Hematopoietic multipotent progenitor cell treated with erythropoietin and hydrocortisone succinate and interleukin-3 and kit ligand, for 6 days (in vitro differentiated cells): ENCODE measurements at places on chromosomes 3 and 15.

GRCh38 chr15:45259796-45260195 is 7.8 kb downstream of the SLC28A2 start:
- DNase-seq: peak; percentile 7

- DNase-seq: no peak
Measured at GRCh38 chr3:32886296-32886695, 65.1 kb upstream of the CCR4 start.

DNA sequence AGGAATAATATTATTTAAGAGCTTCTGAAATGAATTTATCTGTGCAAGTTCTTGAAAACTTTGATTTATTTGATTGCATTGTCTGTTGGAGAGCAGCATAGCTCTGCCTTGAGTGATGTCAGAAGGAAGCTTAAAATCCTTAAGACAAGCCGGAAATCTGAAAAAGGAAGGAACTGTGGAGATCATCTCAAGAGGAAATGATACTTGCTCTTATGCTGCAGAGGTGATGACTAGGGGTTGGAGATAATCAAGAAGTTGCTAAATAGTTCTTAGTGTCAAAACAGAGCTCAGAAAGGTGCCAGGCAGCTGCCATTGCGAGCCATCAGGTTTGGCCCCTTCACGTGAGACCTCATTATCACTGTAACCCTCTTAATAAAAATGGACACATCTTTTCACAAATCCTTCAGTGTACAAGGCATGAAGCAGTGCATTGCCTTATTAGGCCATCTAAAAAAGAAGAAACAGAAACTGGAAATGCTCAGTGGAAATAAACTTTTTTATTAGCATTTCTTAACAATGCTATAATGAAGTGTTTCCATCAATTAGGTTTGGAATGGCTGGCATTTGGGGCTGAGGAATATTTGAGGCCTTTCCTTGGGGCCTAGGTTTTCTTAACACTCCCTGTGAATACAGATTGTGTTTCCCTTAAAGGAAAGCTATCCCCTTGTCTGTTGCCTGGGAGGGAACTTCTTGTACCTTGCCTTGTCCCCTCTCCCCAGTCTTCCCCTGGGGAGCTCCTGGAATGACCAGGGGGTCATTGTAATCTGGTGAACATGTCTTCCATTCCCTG is 34.5 kb upstream of the VILL start:
- no peak for DNase-seq

- DNase-seq: no peak
Measured at GRCh38 chr3:118480101-118480860, 554.4 kb downstream of the IGSF11 start.

DNA sequence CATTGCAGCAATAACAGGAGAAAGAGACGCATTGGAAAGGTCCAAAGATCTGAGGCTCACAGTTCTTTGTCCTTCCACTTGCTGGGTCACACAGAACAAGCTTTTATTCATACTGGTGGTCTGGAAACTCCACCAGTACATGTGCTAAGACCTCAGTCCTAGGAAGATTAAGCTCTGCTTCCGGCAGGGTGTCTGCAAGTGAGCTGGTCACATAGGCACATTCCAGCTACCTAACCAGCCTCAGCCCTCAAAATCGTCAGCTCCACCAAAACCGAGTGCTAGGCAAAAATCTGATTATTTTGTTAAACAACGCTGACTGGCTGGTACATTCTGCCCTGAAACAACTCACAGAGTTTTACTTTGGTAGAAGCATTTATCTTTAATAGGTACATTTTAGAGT is 2.2 kb downstream of the ZBED2 start:
- no peak for DNase-seq

DNA sequence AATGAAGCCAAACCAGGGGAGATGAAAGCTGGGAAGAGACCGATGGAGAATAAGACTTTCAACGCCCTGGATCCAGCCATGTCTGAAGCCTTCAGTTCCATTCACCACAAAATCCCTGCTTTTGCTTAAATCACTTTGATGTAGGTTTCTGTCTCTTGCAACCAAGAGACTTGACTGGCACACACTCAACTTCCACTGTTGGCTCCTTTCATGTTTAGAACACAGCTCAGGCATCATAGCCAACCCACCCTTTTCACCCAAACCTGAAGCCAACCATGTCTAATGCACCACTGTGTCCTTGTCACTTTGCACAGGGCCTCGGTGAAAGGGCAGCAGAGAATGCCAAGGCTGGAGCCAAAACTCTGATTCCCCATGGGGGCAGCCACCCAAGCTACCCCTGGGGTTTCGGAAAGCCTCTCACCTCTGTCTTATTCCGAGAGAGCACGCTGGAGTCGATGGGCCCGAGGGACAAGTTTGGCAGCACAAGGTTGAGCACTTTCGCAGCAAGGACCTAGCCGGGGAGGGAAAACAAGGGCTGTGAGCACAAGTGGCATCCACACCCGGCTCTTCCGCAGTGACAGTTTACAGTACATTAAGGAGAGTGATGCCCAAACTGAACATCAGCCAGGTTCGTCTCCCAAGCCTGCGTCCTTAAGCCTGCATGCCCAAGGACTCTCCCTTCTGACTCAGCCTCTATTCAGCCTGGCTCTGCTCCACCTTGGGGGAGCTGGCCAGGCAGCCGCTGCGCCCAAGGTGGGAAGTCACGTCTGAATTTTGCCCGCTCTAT is 37.6 kb downstream of the ABTB1 start:
- no peak for DNase-seq

GRCh38 chr15:67140078-67140833 is 74.9 kb downstream of the SMAD3 start:
- DNase-seq: no peak

GRCh38 chr3:37924453-37924852 is 62.8 kb downstream of the CTDSPL start:
- no peak for DNase-seq

DNA sequence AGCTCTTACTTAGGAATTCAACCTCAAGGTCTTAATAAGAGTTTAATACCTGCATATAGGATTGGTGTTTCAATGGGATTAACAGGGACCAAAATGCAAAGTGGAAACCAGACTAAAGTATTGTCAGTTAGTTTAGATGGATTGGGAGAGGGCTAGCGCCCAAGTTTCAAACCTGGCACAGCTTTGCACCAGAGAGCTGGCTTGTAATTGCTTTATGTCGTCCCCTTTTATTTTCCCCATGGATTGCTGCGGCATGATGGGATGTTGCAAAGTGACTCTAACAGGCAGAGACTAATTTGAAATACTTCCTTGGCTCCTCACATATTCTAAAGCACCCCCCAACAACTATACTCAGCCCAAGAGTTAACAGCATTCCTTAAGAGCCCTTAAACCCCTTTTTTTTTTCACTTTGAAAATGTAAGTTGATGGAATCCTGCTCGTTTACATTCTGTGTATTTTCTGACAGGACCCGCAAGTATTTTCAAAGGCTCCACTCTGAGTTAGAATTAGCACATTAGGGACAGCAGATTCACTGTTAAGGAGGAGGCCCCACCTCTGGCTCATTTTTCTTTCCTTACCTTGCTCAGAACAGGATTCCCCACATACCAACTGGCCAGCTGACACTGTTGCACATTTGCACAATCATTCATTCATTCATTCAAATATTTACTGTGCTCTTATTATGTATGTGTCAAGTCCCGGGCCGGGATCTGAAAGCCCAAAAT is 214.2 kb downstream of the ERC2 start:
- no peak for DNase-seq

DNA sequence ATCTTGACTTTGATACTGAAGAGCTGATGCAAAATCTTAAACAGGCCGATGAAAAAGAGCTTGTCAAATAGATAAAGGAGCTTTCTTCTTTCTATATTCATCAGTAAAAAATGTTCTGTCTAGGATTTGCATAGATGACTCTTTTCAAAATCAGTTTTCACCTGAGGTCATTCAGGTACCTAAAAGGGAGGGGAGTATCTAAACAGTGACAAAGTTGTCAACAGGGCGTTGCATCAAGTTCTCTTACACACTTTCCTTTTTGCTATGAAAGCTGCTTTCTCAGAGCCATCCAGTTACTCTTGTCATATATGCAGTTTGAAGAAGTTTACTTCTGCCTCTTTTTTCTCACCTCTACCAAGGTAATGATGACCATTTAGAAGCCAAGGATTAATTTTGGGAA is 60.0 kb downstream of the AKAP13 start:
- DNase-seq: no peak

GRCh38 chr15:40477642-40478327 is 7.0 kb downstream of the CHST14 start:
- no peak for DNase-seq

- peak; percentile 88 for DNase-seq
Measured at GRCh38 chr3:193240850-193241706, at the start of gene PLAAT1. Gene PLAAT1, plus strand, starts transcription at chr3:193241222. Its CDS starts 14,429 bp downstream, at chr3:193255651.

- peak; percentile 42 for DNase-seq
Measured at GRCh38 chr15:45129651-45130129, at the start of the genes DUOX1 and DUOXA1. Gene DUOX1, plus strand, starts transcription at chr15:45129994. Its CDS starts 1,973 bp downstream, at chr15:45131967. Gene DUOXA1, minus strand, starts transcription at chr15:45129879. Its CDS starts 6,865 bp downstream, at chr15:45123014.

GRCh38 chr15:50883903-50884302 is 24.6 kb upstream of the AP4E1 start:
- peak; percentile 33 for DNase-seq

DNA sequence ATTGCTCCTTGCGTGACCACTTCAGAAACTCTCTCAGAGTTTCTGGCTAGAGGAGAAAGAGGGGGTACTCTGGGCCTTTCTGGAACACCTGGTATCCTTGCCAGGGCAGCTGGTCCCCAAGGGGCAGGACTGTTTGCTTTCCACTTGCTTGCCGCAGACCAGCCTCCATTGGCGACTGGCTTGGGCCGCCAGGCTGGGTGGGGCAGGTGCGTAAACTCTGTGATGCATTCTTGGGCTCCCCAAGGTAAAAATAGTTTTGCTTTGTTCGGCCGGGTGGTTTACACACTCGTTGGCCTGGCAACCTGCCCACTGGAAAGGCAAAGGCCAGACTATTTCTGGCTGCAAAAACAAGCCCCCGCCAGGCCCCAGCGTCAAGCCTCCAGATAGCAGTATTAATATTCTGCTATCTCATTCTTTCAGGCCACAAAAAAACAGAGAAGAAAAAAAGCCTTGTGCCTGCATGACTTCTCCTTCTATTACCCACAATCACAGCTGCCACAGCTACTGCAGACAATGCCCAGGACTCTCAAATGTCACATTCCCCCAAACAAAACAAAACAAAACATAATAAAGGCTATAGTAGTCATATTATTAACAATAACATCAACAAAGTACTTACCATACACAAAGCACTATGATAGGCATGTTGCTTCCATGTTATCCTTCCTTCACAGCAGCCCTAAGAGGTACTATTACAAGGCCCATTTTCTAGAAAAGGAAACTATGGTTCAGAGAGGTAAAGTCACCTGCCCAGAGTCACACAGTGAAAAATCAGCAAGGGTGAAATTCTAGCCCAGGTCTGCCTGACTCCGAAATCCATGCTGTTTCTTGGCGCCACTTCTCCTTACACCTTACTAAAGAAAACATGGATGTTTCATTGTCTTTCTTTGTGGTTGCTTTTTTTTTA is 14.0 kb upstream of the SSUH2 start:
- peak; percentile 79 for DNase-seq

DNA sequence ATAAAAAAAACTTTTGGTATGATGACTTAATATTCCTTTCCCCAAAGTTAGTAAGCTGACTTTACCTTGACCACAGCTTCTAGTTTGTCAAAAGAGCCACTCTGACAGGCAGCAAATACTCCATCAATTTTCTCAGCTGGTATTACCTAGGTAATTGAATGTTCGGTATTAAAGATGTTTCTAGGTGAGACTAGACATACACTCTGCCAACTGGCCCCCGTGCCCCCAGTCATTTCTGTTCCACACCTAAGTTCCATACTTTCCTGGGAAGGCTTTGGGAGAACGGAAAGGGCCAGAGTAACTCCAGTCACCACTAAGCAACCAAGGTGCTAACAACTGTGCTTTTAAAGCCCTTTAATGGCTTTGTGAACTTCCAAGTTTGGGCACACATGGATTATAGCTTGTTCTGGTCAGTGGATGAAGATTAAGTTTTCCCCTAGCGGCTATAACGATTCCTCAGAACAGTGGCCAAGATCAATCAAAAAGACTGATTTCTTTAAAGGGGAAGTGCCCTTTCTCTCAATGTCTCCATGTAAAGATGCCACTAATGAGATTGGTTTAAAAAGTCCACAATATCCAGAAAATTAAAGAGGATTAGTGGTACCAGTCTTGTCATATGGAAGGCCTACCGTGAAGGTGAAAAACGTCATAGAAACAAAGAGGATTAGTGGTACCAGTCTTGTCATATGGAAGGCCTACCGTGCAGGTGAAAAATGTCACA is 7.0 kb downstream of the EIF4A2 start:
- DNase-seq: peak; percentile 69

- no peak for DNase-seq
Measured at GRCh38 chr15:56917652-56918045, 795 bp upstream of the TCF12 start.

DNA sequence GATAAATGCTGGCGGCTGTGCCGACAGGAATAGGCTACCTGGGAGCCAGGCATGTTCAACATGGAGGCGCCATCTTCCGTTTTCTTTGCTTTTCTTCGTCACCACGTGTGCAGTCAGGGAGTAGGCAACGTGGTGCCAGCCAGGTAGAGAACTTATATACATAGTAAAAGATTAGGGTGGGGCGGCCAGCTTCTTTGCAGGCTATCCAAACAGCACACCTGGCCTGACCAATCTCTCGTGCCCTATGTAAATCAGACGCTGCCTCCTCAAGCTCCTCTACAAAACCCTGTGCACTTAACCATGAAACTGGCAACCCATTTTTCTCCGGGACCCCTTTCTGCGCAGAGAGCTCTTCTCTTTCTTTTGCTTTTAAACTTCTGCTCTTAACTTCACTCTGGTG is 28.6 kb upstream of the OR5K4 start:
- DNase-seq: no peak

GRCh38 chr3:81242871-81243270 is 518.6 kb downstream of the GBE1 start:
- DNase-seq: peak; percentile 36

GRCh38 chr15:41780266-41780665 is 6.0 kb downstream of the MAPKBP1 start:
- no peak for DNase-seq

GRCh38 chr15:41779662-41780157 is 5.4 kb downstream of the MAPKBP1 start:
- no peak for DNase-seq

DNA sequence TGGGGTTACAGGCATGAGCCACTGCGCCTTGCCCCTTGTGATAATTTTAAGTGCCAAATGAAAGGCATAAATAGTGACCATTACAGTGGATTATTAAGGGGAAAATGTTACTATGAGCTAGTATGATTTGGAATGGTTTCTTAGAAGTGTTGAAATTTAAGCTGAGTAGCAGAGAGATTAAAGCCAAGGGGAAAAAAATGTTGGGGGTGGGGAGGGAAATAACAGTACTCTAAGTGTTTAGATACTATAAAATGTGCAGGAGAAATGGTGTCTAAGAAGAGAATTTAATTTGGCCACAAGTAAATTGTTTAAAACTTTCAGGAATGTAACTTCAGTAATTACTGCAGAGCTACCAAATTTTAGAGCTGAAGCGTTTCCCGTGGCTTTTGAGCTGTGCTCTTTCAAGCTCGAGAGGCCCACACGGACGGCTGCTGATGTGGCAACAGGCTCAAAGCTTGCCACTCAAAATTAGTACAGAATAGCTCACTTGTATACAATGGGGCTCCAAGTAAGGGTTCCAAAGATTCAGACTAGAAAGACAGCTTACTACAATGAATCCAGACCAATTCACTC is 23.9 kb upstream of the SLC12A8 start:
- no peak for DNase-seq
